GM10248 (cell line): ENCODE measurements at places on chromosomes 16 and 17.

DNA sequence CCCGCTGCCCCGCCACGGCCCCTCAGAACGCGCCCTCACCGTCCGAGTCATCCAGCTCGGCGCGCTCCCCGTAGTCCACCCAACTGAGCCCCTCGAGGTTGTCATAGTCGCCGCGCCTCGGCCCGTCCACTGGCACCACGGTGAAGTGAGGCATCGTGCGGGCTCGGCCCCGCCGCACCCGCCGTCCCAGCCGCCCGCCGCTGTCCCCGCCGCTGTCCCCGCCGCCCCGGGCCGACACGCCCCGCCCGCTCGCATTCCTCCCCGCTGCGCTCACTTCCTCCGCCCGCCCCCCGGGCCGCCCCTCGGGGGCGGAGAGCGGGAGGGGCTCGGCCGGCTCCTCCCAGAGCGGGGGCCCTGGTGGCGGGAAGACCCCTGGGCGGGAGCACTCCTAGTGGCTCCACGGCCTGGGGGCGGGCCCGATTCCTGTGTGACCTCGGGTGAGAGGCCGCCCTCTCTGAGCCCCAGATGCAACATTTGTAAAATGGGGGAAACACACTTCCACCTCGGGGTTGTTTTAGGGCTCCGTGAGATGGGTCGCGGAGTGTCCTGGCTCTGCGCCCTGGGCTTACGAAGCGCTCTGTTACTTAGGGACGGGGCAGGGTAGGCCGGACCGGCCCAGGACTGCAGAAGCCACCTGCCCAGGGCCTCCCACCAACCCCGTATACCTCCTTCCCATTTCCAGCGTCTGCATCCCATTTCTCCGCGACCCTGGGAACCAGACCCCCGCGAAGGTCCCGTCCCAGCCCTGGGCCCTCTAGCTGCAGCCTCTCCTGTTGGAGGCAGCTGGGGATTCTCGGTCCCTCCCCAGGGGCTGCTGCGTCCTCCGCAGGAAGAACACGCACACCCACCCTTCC is at the start of gene SLC12A4:
SLC12A4 (minus strand) TSS at position 238 of the 854 bp plus-strand sequence; CDS start at position 154, 84 bp downstream.
- DNase-seq = peak; percentile 98

DNA sequence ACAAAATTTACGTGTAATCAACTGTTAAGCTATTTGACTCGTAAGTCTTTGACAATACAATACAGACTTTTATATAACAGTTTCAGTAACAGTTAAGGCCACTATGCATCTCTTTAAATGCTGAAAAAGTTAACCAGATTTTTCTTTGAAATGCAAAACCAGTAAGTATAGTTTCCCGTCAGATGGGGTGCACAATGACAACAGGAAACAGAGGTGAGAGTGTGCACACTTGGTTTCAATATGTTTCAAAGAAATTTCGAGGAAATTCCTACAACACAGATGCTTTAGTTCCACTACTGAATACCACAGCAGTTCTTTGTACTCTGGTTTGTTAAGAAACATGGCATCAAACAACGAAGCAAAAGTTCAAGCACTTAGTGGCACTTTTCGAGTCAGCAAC is 48.4 kb downstream of the RNF157 start:
- peak; percentile 62 for DNase-seq

GRCh38 chr16:55434000-55434399 is 45.0 kb upstream of the MMP2 start:
- no peak for DNase-seq

GRCh38 chr16:17409894-17410293 is 60.9 kb downstream of the XYLT1 start:
- no peak for DNase-seq

DNA sequence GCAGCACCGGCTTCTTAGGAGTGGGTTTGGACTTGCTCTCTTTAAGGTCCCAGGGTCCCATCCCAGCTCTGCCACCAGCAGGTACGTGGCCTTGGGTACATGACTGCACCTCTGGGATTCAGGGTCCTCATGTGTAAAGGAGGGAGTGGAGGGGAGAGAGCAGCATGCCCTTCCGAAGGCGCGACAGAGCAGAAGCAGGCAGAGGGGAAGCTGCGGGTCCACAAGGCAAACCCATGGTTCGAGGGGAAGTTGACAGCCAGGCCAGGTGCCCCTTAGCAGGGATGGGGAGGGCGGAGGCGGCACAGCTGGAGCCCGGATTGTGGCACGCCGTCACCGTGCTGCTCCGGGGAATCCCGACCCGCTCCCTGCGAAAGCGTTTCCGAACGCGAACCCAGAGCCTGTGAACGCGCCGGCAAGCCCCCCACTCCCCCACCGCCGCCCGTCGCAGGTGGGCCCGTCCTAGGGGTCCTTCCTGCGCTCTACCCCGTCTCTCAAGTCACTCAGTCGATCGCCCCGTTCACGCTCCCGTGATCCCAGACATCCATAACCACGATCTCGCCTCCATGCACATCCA is 4.1 kb upstream of the TBX2 start:
- no peak for DNase-seq

- no peak for DNase-seq
Observed at GRCh38 chr16:2056077-2056476, 8.3 kb downstream of the TSC2 start.

DNA sequence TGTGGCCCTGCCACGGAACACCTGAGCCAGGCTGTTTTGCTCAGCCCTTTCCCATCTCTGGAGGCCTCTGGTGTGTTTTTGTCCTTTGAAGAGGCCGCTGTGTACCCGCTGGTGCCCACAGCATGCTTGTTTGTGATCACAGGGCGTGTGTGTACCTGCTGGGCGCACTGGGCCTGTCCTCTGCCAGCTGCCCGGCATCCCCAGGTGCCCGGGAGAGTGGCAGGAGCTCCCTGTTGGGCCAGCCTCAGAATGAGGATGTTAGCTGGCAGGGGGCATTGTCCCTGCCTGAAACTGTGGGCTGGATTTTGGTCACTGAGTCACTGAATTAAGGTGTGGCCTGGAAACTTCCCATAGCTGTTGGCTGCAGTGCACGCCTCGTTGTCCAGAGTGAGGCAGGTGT is 31.1 kb downstream of the BAIAP2 start:
- DNase-seq = no peak

DNA sequence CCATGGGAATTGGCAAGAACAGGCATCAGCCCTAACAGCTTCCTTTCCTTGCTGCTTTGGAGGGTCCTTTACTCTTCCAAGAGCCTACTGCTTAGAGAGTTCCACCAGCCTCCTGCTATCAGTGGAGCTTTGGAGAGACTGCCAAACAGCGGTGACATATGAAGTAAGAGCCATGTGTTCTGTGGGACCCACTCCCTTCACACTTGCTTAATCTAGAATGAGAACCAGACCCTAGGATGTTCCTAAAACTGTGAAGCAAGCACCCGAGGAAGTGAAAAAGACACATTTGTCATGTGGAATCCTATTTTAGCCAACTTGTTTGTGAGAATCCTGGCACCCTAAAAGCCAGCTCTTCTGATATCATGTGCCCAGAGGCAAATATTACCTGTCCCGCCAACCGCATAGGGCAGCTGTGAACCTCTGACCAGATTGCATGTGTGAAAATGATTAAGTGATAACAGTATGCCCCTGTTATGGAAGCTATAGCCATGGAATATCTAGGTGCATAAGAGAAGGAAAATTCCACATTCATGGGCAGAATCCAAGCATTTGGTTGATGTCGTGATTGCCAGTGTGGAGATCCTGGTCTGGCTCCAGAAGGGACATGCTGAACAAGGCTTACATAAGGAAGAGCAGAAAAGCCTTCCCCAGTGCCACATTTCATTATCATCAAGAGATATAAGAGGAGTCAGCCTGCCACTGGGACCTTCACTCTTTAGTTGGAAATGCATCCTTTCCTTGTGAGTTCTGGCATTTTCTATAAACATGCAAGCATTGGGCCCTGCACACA is 18.7 kb downstream of the RCVRN start:
- no peak for DNase-seq

GRCh38 chr16:75452464-75453190 is 11.9 kb downstream of the TMEM170A start:
- no peak for DNase-seq

GRCh38 chr17:66296289-66296725 is 6.1 kb upstream of the PRKCA start:
- no peak for DNase-seq

GRCh38 chr16:49756775-49757558 is 98.9 kb downstream of the ZNF423 start:
- no peak for DNase-seq

DNA sequence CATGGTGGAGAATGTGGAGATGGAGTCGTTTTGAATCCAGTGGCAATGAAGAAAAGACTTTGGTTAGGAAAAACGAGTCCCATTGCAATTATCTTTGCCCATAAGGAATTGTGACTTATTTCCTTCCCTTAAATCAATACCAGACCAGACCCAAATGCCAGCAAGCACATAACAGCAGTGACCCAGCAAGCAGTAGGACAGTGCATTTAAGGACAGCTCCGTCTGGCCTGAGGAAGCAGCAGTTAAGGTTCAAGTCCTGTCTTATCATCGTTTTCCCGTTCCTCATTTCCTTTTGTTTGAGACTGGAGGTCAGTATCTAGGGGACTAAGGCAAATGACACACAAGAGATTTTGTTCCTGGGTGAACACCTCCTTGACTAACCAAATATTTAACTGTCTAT is 74.6 kb upstream of the FAM20A start:
- no peak for DNase-seq

GRCh38 chr17:81543339-81543675 is 8.8 kb downstream of the FAAP100 start:
- no peak for DNase-seq

- DNase-seq = no peak
Observed at GRCh38 chr17:21193031-21193430, 20.9 kb downstream of the TMEM11 start.

DNA sequence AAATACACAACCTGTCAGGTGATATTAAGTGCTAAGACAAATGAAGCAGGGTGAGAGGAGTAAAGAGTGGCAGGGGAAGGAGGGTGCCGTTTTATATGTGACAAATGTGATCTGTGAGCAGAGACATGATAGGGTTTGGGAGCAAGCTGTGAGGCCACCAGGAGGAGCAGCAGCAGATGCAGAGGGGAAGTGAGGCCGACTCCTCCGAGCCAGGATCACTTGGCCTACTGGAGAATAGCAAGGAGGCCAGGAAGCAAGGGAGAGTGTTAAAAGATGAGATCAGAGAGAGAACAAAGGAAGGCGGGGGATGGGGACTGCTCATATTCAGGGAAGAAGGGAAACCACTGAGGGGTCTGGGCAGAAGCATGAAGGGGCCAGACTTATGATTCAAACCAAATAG is 129.4 kb downstream of the TANGO6 start:
- no peak for DNase-seq

DNA sequence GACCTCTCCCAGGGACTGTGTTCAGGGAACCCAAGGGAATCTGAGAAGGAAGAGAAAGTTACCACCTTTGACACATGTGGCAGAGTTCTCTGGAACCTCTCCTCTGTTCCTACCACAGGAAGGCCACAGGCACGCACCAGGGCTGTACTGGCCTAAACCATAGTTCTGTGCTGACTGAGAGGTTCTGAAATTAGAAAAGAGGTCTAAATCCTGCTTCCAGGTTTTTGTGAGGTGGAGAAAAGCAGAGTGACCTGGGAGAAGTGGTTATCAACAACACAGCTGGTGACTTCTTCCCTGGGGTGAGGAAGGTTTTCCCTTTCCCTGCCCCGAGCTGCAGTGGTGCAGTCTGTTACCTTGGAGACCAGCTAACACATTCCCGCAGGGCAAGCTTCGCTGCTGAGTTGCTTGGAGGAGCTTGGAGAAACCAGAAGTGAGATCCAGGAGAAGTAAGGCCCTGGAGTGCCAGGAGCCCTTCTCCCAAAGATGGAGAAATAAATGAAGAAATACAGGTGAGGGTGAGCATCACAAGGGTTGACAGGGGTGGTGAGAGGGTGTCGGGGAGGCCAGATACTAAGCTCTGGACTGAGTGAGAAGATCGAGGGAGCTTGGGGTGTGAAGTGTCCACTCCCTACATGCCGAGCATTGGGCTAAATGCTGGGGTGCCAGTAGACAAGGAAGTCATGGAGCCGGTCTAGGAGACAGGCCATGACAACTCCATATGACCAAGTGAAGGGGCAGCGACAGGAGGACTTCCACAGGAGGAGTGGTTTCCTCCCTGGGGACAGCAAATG is at the start of gene VWA3A:
VWA3A (plus strand) TSS at position 399 of the 791 bp plus-strand sequence; CDS start at position 496, 97 bp downstream.
- no peak for DNase-seq

DNA sequence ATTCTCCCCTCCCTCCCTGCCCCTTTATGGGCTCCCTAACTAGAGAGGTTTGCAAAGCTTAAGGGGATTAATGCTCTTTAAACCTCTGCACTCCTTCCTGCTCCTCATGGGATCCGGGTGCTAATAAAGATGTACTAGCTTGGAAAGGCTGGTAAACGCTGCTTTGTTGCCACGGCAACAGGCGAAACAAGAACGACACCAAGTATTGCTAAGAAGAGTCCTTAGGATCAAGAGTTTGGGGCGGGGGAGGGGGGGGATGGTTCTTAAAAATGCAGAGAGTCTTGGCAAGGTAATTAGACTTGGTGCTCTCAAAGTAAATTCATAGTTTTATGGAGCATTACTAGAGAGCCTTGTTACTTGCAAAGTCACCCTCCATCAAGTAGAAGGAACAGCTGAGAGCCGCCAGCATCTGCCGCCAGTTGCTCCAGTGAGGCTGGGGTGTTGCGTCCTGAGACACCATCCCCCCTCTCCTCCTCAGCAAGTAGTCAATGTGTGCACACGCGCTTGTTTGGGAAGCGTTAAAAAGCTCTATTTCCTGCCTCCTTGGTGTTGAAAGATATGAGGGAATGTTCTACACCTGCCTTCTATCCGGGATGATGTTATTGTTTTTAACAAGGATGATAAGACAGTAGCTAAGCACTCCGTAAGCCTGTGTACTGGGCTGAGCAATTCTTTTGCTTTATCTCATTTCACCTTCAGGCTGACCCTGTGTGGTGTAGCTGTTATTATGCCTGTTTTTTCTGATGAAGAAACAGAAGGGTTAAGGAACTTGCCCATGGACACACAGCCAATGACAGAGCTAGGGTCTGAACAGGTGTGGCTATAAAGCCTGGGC is 190.9 kb downstream of the CCDC182 start:
- no peak for DNase-seq

- no peak for DNase-seq
Observed at GRCh38 chr16:24771779-24772157, 42.3 kb downstream of the TNRC6A start.

DNA sequence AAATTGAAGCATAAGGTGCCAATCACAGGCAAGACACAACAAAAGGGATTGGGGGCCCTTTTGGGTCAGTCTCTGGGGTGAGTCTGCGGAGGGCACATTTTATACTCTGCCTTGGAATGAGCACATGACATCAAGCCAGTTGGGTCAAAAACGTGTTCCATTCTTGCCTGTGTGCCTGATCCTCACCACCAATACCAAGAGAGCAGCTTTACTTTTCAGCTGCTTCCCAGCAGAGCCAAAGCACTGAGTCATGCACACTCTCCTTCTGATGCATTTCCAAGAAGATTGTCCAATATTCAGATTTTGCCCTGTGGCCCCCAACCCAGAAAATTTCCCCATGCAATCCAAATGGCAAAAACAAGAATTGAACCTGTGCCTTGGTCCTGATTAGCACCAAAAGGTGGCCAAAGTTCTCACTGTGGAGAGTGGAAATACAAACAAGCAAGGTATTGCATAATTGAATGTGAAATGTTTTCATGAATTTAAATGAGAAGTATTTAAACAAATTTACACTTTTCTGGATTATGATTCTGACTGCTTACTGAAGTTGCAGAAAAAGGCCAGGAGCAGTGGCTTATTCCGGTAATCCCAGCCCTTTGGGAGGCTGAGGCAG is 217.8 kb upstream of the SOX9 start:
- DNase-seq = no peak
